ENCODE measurements at places on chromosomes 12 and 14.

DNA sequence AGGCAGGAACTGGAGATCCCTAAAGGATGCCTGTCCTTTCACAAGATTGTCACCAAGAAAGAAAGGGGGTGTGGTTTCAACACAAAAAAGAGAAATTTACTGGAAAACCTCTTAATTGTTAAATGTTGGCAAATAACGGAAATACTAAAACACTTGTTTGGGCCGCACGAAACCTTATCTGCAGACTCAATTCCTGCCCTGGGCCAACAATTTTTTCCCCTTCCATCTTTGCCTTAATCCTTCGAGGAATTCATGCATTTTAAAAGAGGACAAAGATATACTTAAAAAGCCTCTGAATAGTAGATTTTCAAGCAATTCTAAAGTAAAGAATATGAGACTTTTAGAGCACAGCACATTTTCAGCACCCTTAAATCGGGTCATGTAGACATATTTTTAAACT lies 366.2 kb downstream of the DUSP6 start:
- no peak for ATAC-seq

- ATAC-seq: no peak
Measured at GRCh38 chr14:61555056-61555838, 140.1 kb upstream of the HIF1A start.

GRCh38 chr14:83289896-83290295 lies 1756.2 kb upstream of the SEL1L start:
- ATAC-seq: no peak

DNA sequence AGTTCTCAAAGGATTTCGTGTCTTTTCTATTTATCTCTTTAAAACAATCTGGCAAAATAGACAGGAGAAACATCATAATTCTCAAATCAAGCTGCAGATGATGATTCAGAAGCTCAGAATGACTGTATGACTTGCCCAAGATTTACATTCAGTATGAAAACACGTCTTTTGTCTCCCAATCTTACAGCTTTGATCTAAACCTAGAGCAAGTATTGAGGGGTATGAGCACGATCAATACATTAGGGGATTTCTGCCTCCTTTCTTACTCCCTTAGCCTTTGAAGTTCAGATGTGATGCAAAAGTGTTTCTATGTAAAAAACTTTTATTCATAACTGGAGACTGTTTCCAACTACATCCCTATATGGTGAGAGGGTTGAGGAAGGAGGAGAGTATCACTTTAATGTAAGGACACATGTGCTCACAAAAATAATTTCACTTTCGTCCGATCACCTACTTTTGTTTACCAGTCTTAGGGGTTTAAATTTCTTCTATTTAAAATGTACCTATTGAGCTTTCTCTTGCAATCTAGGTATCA lies 454.8 kb downstream of the TMTC2 start:
- ATAC-seq: no peak

GRCh38 chr12:78209846-78210505 lies 379.3 kb downstream of the NAV3 start:
- ATAC-seq: no peak

GRCh38 chr14:91311284-91311662 lies 66.8 kb upstream of the GPR68 start:
- no peak for ATAC-seq

- no peak for ATAC-seq
Measured at GRCh38 chr12:67410667-67411067, 141.5 kb downstream of the CAND1 start.

DNA sequence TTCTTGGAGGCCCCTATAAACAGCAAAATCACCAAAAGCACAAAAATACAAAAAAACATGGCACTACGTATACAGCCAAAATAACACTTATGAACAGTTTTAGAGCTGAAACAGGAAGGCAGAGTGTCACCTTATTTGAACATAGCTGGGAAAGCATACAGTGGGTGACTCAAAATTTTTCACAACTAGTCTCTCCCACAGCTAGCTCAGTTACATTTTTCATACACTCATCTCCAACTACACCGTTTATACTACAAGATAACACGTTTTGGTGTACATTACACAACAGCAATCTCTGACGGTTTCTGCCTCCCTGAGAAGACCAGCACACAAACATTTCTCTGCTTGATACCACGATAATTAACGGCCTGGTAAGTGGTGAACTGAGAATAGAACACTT lies 2.9 kb downstream of the RAD52 start:
- ATAC-seq: no peak

- no peak for ATAC-seq
Measured at GRCh38 chr14:106442857-106443256, 916.5 kb downstream of the TMEM121 start.

- no peak for ATAC-seq
Measured at GRCh38 chr12:128313931-128314330, 47.0 kb downstream of the TMEM132C start.

- ATAC-seq: 0 out of 3 replicates have a peak, but pooled peaks have one; percentile 53
Measured at GRCh38 chr12:60494244-60494643, 898.4 kb downstream of the SLC16A7 start.

DNA sequence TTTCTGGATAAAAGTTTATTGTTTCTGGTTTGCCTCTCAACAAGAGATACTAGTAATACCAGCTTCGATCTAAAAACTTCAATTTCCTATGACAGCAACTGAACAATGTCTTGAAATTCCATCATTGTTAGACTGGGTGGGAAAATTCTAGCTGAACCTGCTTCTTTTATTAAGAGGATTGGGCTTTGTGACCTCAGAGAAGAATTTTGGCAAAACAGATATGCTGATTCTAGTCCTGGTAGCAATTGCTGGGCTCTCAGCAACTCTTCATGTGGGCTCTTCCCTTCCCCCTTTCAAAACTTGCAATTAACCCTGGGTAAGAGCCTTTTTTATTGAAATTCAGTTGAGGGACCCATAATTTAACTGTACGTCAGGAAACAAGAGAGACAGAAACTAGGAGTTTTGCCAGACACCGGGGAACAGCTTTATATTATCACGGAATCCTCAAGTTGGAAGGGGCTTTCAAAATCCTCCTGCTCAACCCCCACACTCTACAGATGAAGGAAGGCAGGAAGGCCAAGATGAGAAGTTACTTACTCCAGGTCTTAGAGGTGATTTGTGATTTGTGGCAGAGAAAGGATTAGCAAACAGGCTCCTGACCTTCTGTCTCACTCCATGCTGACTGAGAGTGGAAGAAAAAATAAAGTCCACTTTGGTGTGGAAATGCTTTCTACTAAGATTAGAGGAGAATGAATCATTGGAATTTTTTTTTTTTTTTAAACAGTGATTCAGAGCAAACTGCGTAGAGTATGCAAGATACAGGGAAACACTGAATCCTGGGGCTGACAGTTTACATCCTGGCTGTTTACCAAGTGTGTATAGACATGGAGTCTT lies 239.0 kb upstream of the ATP2B1 start:
- ATAC-seq: peak; percentile 93

DNA sequence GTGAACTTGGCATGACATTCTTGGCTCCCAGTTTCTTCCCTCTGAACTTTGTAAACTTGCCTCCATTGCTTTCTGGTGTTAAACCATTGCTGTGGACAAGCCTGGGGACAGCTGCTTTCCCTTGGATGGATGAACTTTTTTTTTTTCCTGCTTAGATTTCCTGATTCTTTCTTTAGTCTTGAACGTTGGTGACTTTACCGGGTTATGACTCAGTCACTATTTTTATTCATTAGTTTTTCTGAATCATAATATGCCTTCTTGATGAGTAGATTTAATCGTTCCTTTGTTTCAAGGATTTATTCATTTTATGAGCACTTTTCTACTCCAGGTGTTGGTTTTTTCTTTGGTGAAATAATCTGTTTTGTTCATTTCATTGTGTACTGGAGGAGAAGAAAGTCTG lies 155.0 kb upstream of the RTL1 start:
- ATAC-seq: no peak

DNA sequence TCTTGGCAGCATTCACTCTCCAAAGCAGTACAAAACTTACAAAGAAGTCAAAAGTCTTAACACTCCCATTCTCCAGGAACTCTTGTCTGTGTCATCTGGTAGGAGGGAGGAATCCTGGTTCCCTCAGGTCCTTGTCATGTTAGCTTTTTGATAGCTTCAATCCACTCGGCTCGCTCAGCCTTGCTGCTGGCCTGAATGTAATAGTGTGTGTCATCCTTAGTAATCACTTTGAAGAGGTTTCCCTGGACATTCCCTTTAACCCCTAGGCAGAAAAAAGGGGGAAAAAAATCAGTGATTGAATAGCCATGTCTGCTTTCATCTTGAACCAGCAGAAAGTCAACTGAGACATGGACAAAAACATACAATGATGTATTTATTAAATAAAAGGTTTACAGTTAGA lies 24.8 kb downstream of the PLEK2 start:
- no peak for ATAC-seq

GRCh38 chr12:125129591-125130255 lies 64.5 kb downstream of the AACS start:
- ATAC-seq: no peak

GRCh38 chr12:125996443-125996842 lies 931.2 kb downstream of the AACS start:
- no peak for ATAC-seq

- ATAC-seq: no peak
Measured at GRCh38 chr12:116155383-116155782, 122.1 kb downstream of the MED13L start.

- ATAC-seq: peak; percentile 77
Measured at GRCh38 chr12:2958432-2959191, 585 bp upstream of the TEAD4 start.

GRCh38 chr12:124438437-124439056 lies 128.9 kb downstream of the NCOR2 start:
- no peak for ATAC-seq

DNA sequence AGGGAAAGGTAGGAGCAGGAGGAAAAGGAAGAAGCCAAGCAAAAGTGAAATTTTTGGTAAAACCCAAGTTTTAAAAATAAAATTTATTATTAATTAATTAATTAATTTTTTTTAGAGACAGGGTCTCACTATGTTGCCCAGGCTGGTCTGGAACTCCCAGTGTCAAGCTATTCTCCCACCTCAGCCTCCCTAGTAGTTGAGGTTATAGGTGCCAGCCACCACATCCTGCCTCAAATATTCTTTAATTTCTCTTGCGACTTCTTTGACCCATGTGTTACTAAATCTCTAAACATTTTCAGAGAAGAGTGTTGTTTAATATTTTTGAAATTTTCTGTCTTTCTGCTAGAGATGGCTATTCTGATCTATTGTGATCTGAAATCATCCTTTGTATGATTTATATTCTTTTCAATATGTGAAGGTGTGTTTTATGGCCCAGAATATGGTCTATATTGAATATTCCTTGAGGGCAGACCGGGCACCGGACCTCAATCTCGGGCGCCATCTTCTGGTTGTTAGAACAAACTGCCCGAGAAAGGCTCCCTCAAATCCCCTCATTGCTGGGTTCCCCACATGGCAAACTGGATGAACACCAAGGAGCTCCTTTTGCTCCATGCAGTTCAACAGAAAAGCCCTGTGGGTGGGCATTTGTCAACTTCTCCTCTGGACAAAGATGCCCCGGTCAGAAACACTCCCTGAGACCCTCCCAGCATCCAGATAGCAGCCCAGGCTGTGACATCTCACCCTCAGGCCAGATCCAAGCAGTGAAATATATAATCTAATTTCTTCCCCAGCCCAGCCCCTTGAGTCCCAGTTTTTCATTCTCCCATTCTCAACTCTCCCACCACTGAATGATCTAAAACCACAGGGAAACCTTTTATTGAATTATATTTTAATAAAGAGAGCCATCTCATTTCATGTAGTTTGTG lies 110.5 kb downstream of the ASCL4 start:
- ATAC-seq: peak; percentile 94

DNA sequence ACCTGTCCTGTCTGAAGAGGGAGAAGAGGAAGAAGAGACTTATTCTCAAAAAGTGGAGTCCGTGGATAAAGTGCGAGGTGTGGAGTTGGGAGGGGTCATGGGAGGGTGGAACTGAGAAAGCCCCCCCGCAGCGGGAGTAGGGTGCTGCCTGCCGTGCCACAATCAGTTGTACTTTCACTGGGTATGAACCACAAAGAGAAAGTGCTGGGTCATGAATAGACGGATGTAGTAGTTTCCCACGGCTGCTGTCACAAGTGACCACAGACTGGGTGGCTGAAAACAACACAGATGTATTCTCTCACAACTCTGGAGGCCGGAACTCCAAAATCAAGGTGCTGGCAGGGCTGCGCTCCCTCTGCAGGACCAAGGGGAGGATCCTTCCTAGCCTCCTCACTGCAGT lies 5.5 kb downstream of the DNAH10 start:
- no peak for ATAC-seq

DNA sequence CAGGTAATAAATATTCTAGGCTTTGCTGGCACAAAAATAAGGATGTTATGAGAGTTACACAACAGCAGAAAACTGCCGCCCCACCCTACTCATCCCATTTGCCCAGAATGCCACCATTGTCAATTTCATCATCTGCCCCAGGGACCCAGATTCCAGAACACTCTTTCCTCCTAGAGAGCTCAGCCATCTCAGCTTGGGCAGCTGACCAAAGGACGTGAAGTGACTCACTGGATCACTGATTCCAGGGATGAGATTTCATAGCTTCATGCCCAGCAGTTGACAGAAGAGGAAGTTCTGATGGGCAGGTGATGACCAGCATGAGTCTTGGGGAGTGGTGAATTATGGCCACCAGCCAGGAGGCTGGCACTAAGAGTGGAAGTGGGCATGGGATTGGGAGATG lies 450.3 kb downstream of the RMST start:
- ATAC-seq: no peak

GRCh38 chr12:22255097-22255496 lies 79.4 kb downstream of the ST8SIA1 start:
- ATAC-seq: no peak

DNA sequence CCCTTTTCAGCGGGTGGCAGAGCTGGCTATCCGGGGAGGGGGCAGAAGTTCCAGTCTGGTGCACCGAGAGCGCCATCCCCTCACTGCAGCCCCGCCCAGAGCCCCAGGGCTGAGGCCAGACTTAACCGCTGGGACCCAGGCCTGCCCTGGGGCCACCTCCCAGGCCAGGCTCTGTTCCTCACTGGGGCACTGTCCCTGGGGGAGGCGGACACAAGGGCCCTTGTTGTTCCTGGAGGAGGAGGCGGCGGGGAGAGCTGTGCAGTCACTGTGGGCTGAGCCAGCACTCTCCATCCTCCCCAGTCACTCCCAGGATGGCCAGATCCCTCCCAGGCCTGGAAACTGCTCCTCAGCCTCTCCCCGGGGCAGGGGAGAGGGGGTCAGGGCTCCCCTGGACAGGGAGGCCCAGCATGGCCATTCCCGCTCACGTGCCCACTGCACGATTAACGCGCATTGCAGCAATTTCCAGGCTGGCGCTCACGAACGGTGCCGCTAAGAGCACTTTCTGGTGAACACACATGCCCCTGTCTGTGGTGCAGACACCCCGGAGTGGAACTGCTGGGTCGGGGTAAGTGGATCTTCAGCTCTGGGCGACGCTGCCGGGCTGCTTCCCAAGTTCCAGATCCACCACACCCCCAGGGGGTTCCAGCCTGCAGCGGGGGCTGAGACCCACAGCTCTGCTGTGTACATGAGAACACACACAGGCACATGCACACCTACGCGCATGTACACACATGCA lies 89.8 kb upstream of the SFSWAP start:
- ATAC-seq: no peak
